Activated T-cell treated with anti-CD3 and anti-CD28 coated beads, Interleukin-2, amount 50 U/mL, for 72 hours (primary cell): ENCODE measurements at places on chromosomes 2 and 18.
A peak's percentile ranks its signal among the peaks of the same experiment; 100 is the strongest.

DNA sequence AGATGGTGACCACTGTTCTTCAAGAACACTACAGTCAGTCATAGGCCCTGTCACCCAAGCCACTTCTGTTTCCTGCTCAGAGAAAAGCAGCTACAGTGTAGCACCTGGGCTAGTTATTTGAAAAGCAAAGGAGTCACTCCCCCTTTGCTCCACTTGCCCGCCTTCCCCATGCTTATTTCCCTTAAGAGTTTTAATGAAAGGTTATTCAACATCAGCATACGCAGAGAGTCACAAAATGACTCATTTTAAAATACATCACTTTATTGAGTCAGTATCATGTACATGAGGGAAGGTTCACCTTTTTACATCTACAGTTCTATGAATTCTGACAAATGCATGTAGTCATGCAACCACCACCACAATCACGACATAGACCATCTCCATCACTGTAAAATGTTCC lies 71.3 kb downstream of the TNFRSF11A start:
- peak; percentile 40 for DNase-seq
- H3K4me3 ChIP-seq = peak overlapping the region; percentile 3
- H3K36me3 ChIP-seq = no peaks in the 10 kb centered on the region
- peaks cover 12% of the 10 kb centered on the region for H3K27me3 ChIP-seq
- H3K4me1 ChIP-seq = peaks cover 39% of the 10 kb centered on the region

DNA sequence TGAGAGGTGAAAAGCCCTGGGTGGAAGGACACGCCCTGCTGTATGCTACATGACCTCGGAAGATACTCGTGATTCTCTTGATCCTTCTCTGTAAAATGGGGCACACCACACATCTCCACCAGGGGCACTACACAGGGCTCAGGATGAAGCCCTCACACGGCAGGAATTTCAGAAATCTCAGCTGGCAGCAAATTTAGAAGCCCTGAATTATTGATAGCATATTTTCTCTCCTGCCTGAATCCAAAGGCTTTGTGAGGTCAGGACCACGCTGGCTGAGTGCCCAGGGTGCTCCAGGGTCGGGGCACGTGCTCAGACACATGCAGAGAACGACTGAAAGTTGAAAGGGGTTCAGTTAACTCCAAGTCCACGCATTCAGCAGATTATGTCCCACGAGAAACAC lies 42.1 kb upstream of the GALR1 start:
- no peak overlapping the region for H3K27ac ChIP-seq
- DNase-seq = peak; percentile 42
- peaks cover 50% of the 10 kb centered on the region for H3K4me1 ChIP-seq
- H3K36me3 ChIP-seq = no peaks in the 10 kb centered on the region

- no peaks in the 10 kb centered on the region for H3K36me3 ChIP-seq
- H3K27me3 ChIP-seq = no peaks in the 10 kb centered on the region
- no peak overlapping the region for H3K4me3 ChIP-seq
- peaks cover 35% of the 10 kb centered on the region for H3K4me1 ChIP-seq
- H3K27ac ChIP-seq = no peak overlapping the region
- no peak for DNase-seq
Observed at GRCh38 chr2:128309280-128310093, 9.2 kb downstream of the HS6ST1 start.

DNA sequence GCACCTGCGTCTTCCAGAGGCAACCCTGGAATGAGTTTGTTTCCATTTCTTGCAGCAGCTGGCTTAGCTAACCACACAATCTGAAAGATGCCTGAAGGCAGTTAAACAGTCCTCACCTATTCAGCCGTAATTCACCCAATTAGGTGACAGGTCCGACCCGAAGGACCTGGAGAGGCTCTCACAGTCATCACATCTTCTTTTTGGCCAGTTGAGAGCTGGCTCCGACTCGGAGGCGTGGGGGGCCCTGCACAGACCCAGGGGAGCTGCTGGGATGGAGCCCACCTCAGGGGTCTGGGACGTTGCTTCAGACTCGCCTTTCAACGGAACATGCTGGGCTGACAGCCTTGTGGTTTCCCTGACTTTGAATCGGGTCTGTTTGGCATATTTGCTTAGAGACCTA lies 187.3 kb downstream of the RTP5 start:
- H3K4me3 ChIP-seq = no peak overlapping the region
- H3K36me3 ChIP-seq = no peaks in the 10 kb centered on the region
- DNase-seq = no peak
- H3K27me3 ChIP-seq = peaks cover 11% of the 10 kb centered on the region
- no peaks in the 10 kb centered on the region for H3K4me1 ChIP-seq

GRCh38 chr2:107553539-107553938 lies 273.2 kb upstream of the RGPD4 start:
- DNase-seq = no peak
- no peaks in the 10 kb centered on the region for H3K27me3 ChIP-seq
- no peak overlapping the region for H3K4me3 ChIP-seq

- no peaks in the 10 kb centered on the region for H3K36me3 ChIP-seq
- H3K4me3 ChIP-seq = no peak overlapping the region
- no peak overlapping the region for H3K27ac ChIP-seq
- DNase-seq = no peak
Observed at GRCh38 chr2:40346535-40347354, 105.1 kb downstream of the SLC8A1 start.

GRCh38 chr2:12127638-12128037 lies 381.2 kb downstream of the LPIN1 start:
- H3K36me3 ChIP-seq = no peaks in the 10 kb centered on the region
- DNase-seq = no peak
- H3K27ac ChIP-seq = peak overlapping the region; percentile 44
- H3K4me3 ChIP-seq = peak overlapping the region; percentile 12
- no peaks in the 10 kb centered on the region for H3K4me1 ChIP-seq

DNA sequence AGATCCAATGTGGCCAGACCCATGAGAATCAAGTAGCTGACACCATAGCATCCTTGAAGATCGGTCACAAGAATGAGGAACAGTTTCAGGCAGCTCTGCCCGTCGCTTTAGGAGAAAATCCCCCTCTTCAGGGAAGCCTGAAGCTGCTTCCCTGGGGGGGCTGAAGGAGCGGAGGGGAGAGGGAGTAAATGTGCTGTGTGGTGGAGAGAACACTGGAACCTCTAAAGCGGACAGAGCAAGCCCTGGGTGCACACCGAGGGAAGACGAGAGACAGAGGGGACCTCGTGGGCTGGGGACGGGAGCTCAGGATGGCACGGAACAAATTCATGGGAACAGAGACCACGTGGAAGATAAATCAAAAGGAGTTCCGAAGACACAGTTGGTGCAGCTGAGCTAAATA lies 154.3 kb downstream of the NDUFA10 start:
- DNase-seq = no peak
- H3K27ac ChIP-seq = no peak overlapping the region
- H3K4me1 ChIP-seq = no peaks in the 10 kb centered on the region

DNA sequence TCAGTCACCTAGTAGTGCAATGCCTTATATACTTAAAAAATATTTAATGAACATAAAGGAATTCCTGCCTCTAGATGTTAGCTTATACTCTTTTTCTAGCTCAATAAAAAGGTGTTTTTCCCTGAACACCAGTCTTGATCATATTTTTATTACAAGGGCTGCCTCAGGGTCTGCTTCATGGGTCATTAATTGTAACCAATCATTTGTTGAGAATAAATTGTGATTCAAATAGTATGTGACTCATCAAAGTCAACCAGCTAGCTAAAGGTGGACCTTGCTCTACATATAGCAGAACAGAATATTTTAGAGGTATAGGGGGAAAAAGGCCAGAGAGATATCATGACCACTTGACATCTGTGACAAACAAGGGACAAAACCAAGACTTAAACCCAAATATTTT lies 114.0 kb downstream of the PIK3C3 start:
- no peak overlapping the region for H3K4me3 ChIP-seq
- DNase-seq = no peak
- no peaks in the 10 kb centered on the region for H3K27me3 ChIP-seq
- peaks cover 5% of the 10 kb centered on the region for H3K4me1 ChIP-seq

GRCh38 chr18:35616664-35617423 lies 35.3 kb downstream of the GALNT1 start:
- H3K36me3 ChIP-seq = no peaks in the 10 kb centered on the region
- H3K4me1 ChIP-seq = peaks cover 7% of the 10 kb centered on the region
- H3K27me3 ChIP-seq = no peaks in the 10 kb centered on the region
- H3K4me3 ChIP-seq = no peak overlapping the region
- peak; percentile 79 for DNase-seq

DNA sequence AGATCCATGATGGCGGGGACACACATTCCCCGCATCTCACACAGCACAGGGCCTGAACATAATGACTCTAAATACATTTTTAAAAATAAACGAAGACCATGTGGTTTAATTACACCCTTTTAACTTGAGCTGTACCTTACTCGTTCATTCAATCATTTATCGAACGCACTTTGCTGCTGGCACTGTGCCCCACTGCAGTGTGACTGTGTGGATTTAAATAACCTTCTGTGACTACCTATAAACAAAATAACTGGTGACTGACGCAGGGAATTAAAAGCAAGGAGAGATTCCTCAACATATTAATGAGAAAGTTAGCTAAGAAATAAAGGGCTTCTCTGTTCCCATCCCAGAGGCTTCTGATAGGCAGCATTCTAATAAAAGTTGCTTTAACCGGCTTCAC lies 10.9 kb upstream of the FZD7 start:
- no peaks in the 10 kb centered on the region for H3K36me3 ChIP-seq
- peaks cover 16% of the 10 kb centered on the region for H3K27me3 ChIP-seq
- H3K4me3 ChIP-seq = no peak overlapping the region
- no peaks in the 10 kb centered on the region for H3K4me1 ChIP-seq
- no peak overlapping the region for H3K27ac ChIP-seq
- no peak for DNase-seq

DNA sequence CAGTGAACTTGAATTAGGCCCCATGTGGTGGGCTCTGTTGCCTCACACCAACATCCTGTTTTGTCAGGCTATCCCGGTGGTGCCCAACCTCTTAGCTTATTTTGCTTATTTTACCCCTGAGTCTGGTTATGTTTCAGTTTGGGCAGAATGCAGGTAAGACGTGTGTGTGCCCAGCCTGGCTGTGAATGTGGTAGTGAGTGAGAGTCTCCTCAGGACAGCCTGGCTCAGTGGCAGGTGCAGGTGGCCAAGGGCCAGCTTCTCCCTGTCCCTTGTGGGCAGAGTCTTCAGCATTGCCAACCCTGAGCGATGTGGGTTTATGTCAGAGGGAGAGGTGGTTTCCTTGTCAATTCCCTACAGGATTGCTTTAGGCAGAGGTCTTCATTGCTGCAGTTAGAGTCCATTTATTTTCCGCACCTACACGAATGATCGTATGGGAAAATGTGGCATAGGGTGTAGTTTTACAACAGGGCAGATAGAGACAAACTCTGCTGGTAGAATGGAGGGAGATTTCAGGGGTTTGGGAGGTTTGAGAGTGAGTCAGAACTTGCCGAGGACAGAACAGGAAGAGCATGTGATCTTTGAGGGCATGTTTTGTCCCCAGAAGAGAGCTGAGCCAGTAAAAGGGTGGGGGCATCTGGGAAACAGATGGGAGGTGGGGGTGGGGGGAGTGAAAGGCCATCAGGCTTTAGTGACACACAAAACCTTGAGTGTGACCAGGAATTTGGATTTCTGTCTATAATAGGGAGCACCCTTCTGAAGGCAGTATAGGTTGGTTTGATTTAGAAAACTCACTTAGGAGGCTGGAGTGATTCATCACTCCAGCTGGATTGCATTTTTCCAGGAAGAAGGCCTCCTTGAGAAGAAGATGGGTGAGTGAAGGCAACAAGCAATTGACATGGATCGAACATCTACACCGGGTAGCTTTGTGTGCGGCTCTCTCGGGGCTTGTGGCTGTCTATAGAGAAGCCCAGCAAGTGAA lies 156.2 kb upstream of the CELF4 start:
- no peaks in the 10 kb centered on the region for H3K4me1 ChIP-seq
- H3K36me3 ChIP-seq = no peaks in the 10 kb centered on the region
- H3K27ac ChIP-seq = no peak overlapping the region
- DNase-seq = no peak

GRCh38 chr2:179985163-179985820 lies 21.8 kb downstream of the CWC22 start:
- DNase-seq = no peak
- no peak overlapping the region for H3K4me3 ChIP-seq
- peak overlapping the region; percentile 63 for H3K27ac ChIP-seq
- H3K36me3 ChIP-seq = peaks cover 9% of the 10 kb centered on the region
- H3K27me3 ChIP-seq = no peaks in the 10 kb centered on the region

GRCh38 chr2:156437931-156438410 lies 1.8 kb downstream of the GPD2 start:
- peak overlapping the region; percentile 98 for H3K4me3 ChIP-seq
- peaks cover 4% of the 10 kb centered on the region for H3K36me3 ChIP-seq
- H3K4me1 ChIP-seq = peaks cover 22% of the 10 kb centered on the region
- H3K27ac ChIP-seq = peak overlapping the region; percentile 97
- no peak for DNase-seq
- no peaks in the 10 kb centered on the region for H3K27me3 ChIP-seq

GRCh38 chr2:196399096-196399495 lies 227.7 kb upstream of the STK17B start:
- no peaks in the 10 kb centered on the region for H3K36me3 ChIP-seq
- H3K27ac ChIP-seq = no peak overlapping the region
- no peak for DNase-seq
- H3K4me3 ChIP-seq = no peak overlapping the region
- no peaks in the 10 kb centered on the region for H3K27me3 ChIP-seq
- H3K4me1 ChIP-seq = peaks cover 6% of the 10 kb centered on the region

DNA sequence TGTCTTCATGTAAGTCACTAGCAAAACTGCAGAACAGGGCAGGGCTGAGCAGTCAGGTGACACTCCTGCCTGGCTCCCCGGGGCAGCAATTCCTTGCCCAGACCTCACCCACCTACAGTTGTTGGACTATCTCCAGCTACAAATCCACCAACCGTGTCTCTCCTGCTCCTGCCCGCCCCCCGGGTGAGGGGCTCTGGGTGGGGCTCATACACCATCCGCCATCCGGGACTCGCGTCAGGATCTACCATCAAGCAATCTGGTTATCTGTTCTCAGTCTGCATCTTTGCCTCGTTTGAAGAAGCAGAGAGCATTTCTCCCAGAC lies 13.5 kb upstream of the GLI2 start:
- H3K4me1 ChIP-seq = no peaks in the 10 kb centered on the region
- no peak for DNase-seq
- H3K27me3 ChIP-seq = no peaks in the 10 kb centered on the region
- no peak overlapping the region for H3K27ac ChIP-seq
- no peak overlapping the region for H3K4me3 ChIP-seq

GRCh38 chr2:43018179-43019024 lies 208.0 kb downstream of the ZFP36L2 start:
- no peak overlapping the region for H3K27ac ChIP-seq
- no peaks in the 10 kb centered on the region for H3K27me3 ChIP-seq
- peaks cover 11% of the 10 kb centered on the region for H3K36me3 ChIP-seq
- H3K4me3 ChIP-seq = no peak overlapping the region

DNA sequence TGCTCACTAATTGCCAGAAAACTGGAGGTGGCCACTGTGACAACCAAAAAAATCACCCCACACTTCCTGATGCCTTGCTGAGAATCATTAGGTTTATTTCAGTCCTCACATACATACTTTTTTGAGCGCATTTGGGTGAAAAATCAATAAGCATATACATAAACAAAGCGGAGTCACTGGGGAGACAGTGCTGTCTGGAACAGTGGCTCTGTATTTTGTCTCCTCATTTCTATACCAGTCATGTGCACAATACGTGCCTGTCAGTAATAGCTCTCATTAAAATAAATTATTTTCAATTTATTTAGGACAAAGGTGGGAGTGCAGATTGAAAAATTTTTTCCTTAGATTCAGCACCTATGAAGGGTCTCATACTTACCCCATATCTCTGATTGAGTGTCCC lies 48.2 kb downstream of the CXCR4 start:
- no peak overlapping the region for H3K4me3 ChIP-seq
- DNase-seq = no peak
- peaks cover 10% of the 10 kb centered on the region for H3K36me3 ChIP-seq
- peaks cover 44% of the 10 kb centered on the region for H3K4me1 ChIP-seq
